ENCODE measurements at places on chromosomes 1 and 21. TPM values are rescaled to one million over a fixed set of nuclear protein-coding genes. Genes with fewer than 3 reads are reported as not detected.

DNA sequence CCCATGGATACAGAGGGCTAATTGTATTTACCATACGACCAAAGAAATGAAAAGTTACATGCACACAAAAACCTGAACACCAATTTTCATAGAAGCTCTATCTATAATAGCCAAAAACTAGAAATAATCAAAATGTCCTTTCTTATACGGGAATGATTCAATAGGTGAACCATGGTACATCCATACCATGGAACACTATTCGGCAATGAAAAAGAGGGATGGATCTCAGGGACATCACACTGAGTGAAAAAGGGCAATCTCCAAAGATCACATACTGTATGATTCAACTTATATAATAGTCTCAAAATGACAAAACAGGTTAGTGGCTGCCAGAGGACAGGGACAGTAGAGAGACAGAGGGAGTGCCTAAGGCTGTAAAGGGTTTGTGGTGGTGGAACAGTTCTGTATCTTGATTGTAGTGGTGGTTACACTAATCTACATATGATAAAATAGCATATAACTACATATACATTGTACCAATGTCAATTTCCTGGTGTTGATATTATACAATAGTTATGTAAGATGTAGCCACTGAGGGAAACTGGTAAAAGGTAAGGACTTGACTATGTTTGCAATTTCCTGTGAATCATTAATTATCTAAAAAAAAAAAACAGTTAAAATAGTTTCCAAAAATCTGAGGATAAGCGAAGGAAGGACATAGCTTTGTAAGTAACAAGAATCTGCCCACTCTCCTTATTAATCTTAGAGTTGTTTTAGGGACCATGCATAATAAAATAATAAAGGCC lies 3.7 kb downstream of the RSBN1 start:
- peaks cover 5% of the 10 kb centered on the region for H3K36me3 ChIP-seq
- peaks cover 54% of the 10 kb centered on the region for H3K4me1 ChIP-seq
- no peak overlapping the region for H3K4me3 ChIP-seq
- no peaks in the 10 kb centered on the region for H3K27me3 ChIP-seq
- H3K27ac ChIP-seq = no peak overlapping the region

- H3K4me3 ChIP-seq = no peak overlapping the region
- no peaks in the 10 kb centered on the region for H3K36me3 ChIP-seq
- H3K27ac ChIP-seq = no peak overlapping the region
- H3K27me3 ChIP-seq = no peaks in the 10 kb centered on the region
- peak; percentile 4 for DNase-seq
These were observed 290.4 kb downstream of the KCNT2 start for GRCh38 chr1:196317535-196318522.

OR10J1 gene
- not detected for total RNA-seq

FCRL5 gene
- total RNA-seq = not detected

MFAP2 gene
- not detected for total RNA-seq

- no peaks in the 10 kb centered on the region for H3K4me1 ChIP-seq
- no peak overlapping the region for H3K4me3 ChIP-seq
- no peak overlapping the region for H3K27ac ChIP-seq
- H3K36me3 ChIP-seq = no peaks in the 10 kb centered on the region
- no peak for DNase-seq
- peaks cover 9% of the 10 kb centered on the region for H3K27me3 ChIP-seq
These were observed 51.9 kb downstream of the NR5A2 start for GRCh38 chr1:200079232-200079940.

GRCh38 chr21:41776778-41777177 lies 9.9 kb upstream of the RIPK4 start:
- H3K4me1 ChIP-seq = no peaks in the 10 kb centered on the region
- no peak overlapping the region for H3K27ac ChIP-seq
- peaks cover 60% of the 10 kb centered on the region for H3K27me3 ChIP-seq
- no peak for DNase-seq
- H3K36me3 ChIP-seq = no peaks in the 10 kb centered on the region

VASH2 gene
- 1.2 TPM for total RNA-seq

DNA sequence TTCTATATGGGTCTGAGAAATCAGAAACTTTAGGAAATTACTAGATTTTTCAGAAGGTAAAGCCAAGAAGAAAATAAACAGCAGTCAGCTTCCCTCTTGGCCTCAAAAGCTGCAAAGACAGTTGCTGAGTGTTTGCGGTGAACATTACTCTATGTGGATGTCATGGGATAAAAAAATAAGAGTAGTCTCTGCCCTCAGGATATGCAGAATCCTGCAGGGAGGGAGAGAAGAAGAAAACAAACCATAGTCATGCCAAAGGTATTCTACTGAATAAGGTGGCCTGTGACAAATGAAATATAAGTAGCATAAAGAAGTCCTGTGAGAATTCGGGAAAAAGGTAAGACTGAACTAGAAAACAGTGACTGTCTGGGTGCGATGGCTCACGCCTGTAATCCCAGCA lies 19.0 kb downstream of the YARS1 start:
- peak overlapping the region; percentile 90 for H3K27ac ChIP-seq
- peaks cover 62% of the 10 kb centered on the region for H3K4me1 ChIP-seq
- H3K4me3 ChIP-seq = no peak overlapping the region
- peaks cover 62% of the 10 kb centered on the region for H3K36me3 ChIP-seq

MYCL gene
- 0.19 TPM for total RNA-seq

GRCh38 chr21:36250423-36251075 lies 69.4 kb upstream of the MORC3 start:
- peaks cover 22% of the 10 kb centered on the region for H3K4me1 ChIP-seq
- no peak for DNase-seq
- H3K27me3 ChIP-seq = no peaks in the 10 kb centered on the region
- H3K27ac ChIP-seq = no peak overlapping the region
- peaks cover 36% of the 10 kb centered on the region for H3K36me3 ChIP-seq

GRCh38 chr21:19011451-19011850 lies 607.9 kb upstream of the TMPRSS15 start:
- no peaks in the 10 kb centered on the region for H3K36me3 ChIP-seq
- H3K4me1 ChIP-seq = no peaks in the 10 kb centered on the region
- no peak overlapping the region for H3K4me3 ChIP-seq
- DNase-seq = no peak

- no peak overlapping the region for H3K27ac ChIP-seq
- no peak for DNase-seq
- no peaks in the 10 kb centered on the region for H3K4me1 ChIP-seq
- no peak overlapping the region for H3K4me3 ChIP-seq
- no peaks in the 10 kb centered on the region for H3K36me3 ChIP-seq
- H3K27me3 ChIP-seq = no peaks in the 10 kb centered on the region
These were observed 125.7 kb downstream of the FMN2 start for GRCh38 chr1:240217403-240217802.

- H3K4me3 ChIP-seq = no peak overlapping the region
- H3K27me3 ChIP-seq = peaks cover 2% of the 10 kb centered on the region
- H3K4me1 ChIP-seq = no peaks in the 10 kb centered on the region
- no peaks in the 10 kb centered on the region for H3K36me3 ChIP-seq
- DNase-seq = peak; percentile 23
These were observed 25.0 kb upstream of the CCDC27 start for GRCh38 chr1:3727042-3727824.

DNA sequence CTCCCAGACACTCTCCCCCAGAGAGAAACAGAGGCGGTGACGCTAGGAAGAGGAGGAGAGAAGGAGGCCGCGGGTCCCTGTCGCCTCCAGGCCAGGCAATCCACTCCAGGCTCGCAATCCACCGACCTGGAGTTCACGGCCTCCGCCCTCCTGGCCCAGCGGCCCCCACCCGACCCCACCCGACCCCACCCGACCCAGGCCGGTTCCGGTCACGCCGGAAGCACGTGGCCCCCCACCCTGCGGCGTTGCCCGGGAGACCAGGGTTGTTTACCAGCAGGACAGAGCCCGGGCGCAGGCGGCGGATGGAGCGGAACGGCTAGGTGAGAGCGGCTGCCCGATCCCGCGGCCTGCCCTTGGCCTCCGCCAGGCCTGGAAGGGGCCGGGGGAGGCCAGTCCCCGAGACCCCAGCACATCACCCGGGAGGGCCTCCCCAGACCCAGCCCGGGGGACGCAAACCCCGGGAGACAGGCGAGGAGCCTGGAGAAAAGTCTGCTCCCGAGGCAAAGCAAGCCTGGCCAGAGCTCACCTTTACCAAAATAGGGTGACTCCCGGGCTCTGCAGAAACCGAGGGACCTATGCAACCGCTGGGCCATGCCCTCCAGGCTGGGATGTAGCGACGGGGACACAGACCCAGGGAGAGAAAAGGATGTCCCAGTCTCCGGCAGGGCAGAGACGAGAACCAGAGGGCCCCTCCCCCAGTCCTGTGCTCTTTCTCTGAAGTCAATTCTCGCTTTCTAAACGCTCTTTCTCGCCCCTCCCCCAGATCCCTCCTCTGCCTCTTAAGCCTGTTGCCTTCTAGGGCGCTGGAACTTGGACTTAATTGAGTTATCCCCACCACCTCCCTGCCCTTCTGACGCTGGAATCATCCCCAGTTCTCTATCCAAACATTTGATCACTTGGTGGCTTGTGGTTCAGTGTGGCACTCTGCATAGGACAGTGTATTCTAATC lies at the start of the genes PLA2G2C and UBXN10:
Gene PLA2G2C (minus strand): TSS at position 685 of the 949 bp plus-strand sequence. CDS start 9,155 bp downstream, outside the sequence.
Gene UBXN10 (plus strand): TSS at position 263 of the 949 bp plus-strand sequence. CDS start 4,466 bp downstream, outside the sequence.
- peaks cover 41% of the 10 kb centered on the region for H3K4me1 ChIP-seq
- peak; percentile 94 for DNase-seq
- H3K27me3 ChIP-seq = no peaks in the 10 kb centered on the region
- H3K27ac ChIP-seq = peak within 1 kb of the TSS; percentile 82

DNA sequence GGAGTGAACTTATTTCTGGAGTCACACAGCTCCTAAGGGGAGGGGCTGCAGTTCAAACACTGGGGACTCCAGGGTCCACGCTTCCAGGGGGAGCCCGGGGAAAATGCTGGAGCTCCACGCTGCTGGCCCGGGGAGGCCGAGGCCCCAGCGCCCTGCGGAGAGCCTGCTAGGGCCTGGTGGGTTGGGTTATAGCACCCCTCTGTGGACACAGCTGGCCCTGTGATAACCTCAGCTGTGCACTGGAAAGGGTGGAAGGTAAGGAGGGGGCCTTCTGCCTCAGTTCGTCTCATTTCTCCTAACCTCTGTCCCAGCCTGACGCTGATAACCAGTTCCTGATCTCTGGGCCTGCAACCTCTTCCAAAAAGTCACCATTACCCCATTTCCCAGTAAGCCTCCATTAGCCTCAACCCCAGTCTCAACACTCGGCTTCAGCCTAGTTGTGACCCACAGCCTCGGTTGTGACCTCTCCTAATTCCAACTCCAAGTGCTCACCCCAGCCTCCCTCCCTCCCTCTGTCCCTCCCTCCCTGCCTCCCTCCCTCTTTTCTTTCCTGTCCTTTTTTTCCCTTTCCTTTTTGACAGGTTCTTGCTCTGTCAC lies 7.1 kb downstream of the NBL1 start:
- H3K27ac ChIP-seq = no peak overlapping the region
- H3K4me1 ChIP-seq = peaks cover 33% of the 10 kb centered on the region
- H3K36me3 ChIP-seq = no peaks in the 10 kb centered on the region
- no peaks in the 10 kb centered on the region for H3K27me3 ChIP-seq
- peak; percentile 74 for DNase-seq

- no peaks in the 10 kb centered on the region for H3K27me3 ChIP-seq
- H3K4me3 ChIP-seq = no peak overlapping the region
- DNase-seq = peak; percentile 15
- H3K4me1 ChIP-seq = peaks cover 69% of the 10 kb centered on the region
- H3K36me3 ChIP-seq = no peaks in the 10 kb centered on the region
These were observed 38.8 kb downstream of the VPS45 start for GRCh38 chr1:150106341-150106740.

- no peaks in the 10 kb centered on the region for H3K27me3 ChIP-seq
- DNase-seq = no peak
- no peaks in the 10 kb centered on the region for H3K36me3 ChIP-seq
- no peak overlapping the region for H3K4me3 ChIP-seq
These were observed 1636.8 kb downstream of the AMY1C start for GRCh38 chr1:105386489-105386888.

GRCh38 chr1:29412591-29412990 lies 176.3 kb downstream of the PTPRU start:
- no peak for DNase-seq
- H3K36me3 ChIP-seq = no peaks in the 10 kb centered on the region
- no peak overlapping the region for H3K4me3 ChIP-seq
- peaks cover 10% of the 10 kb centered on the region for H3K27me3 ChIP-seq
- no peaks in the 10 kb centered on the region for H3K4me1 ChIP-seq

DNA sequence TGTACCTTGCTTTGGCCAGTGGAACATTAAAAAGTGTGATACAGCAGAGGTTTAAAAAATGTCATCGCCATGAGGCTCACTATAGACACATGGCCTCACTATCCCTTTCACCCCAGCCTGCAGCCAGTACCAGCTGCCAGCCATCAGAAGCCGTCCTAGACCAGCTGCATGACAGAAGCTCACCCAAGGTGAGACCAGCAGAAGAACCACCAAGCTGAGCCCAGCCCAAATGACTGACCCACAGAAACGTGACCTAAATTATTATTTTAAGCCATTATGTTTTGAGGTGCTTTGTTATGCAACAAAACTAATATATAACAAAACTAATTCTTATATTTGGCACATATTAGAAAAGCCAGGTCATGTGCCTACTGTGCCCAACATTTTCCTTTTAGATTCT lies 91.1 kb downstream of the KCNN3 start:
- DNase-seq = no peak
- H3K27me3 ChIP-seq = no peaks in the 10 kb centered on the region
- peaks cover 18% of the 10 kb centered on the region for H3K4me1 ChIP-seq

VHLL gene
- not detected for total RNA-seq

CATSPERE gene
- total RNA-seq = 0.17 TPM

CR2 gene
- 1.8 TPM for total RNA-seq

AGMAT gene
- 15.9 TPM for total RNA-seq

DNA sequence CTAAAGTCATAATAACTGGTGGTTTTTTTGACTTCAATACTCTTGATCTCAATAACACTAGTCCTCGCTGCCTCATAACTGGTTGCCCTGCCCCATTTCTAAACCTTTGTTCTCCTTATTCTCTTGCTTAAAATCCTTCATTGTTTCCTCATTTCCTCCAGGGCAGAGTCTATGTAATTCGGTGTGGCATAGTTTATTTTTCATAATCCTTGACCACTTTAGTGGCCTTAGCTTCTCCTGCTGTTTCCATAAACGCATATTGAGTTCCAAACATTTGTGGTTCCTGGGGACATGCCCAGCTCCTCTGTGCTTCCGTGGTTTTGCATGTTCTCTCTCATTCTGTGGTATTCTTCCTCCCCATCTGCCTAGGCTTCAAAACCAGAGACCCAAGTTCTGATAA lies 19.0 kb upstream of the TLCD4 start:
- H3K4me1 ChIP-seq = no peaks in the 10 kb centered on the region
- H3K27ac ChIP-seq = no peak overlapping the region
- H3K4me3 ChIP-seq = no peak overlapping the region
- peaks cover 3% of the 10 kb centered on the region for H3K27me3 ChIP-seq
- no peak for DNase-seq

GPR37L1 gene
- total RNA-seq = not detected

OR2L2 gene
- not detected for total RNA-seq

DNA sequence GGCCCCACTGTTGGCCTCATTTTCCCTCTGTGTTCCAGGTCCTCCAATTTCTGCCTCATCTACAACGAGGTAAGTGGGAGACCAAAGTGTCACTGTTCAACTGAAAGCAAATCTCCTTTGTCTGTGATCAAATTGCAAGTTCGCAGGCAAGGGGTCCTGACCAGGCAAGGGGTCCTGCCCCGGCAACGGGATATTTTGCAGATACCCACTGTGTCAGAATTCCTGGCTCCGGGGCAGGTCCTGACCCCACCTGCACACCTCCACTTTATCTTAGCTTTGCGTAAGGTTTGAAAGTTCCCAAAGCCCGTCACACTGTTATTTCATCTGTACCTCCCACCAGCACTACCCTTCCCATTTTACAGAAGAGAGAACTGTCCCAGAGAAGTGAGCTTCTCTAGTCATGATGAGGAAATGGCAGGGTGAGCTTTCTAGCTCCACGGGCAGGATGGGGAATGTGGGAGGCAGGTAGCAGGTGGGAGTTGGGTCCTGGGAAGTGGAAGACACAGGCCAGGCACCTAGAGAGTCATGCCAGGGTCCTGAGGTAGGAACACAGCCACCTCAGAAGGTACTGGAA lies 32.0 kb upstream of the CSF1 start:
- H3K4me3 ChIP-seq = no peak overlapping the region
- no peaks in the 10 kb centered on the region for H3K36me3 ChIP-seq
- H3K27ac ChIP-seq = no peak overlapping the region
- peaks cover under 1% of the 10 kb centered on the region for H3K4me1 ChIP-seq
